ENCODE measurements at places on chromosomes 3 and 15.
A peak's percentile ranks its signal among the peaks of the same experiment; 100 is the strongest.

DNA sequence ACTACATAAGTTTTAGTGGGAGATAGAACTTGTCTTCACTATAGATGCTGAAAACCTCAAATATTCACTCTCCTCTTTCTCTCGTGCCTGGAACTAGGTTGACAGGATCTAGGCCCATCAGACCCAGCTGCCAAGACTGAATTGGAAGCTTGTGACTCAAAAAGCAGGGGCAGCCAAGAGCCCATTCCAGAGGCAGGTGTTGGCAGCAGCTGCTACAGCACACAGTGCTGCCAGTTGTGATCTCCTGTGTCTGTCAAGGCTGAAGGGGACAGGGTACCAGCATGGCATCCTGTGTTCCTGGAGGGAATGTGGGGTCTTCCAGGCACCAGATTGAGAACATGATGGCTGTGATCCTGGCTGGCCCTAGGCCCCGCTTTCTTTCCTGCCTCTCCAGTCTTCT, 92.5 kb upstream of the MB21D2 start:
- no peak for DNase-seq

- DNase-seq = no peak
Measured at GRCh38 chr15:68792901-68793766, 27.6 kb downstream of the ANP32A start.

GRCh38 chr3:161401389-161401788, 30.1 kb upstream of the SPTSSB start:
- DNase-seq = no peak

DNA sequence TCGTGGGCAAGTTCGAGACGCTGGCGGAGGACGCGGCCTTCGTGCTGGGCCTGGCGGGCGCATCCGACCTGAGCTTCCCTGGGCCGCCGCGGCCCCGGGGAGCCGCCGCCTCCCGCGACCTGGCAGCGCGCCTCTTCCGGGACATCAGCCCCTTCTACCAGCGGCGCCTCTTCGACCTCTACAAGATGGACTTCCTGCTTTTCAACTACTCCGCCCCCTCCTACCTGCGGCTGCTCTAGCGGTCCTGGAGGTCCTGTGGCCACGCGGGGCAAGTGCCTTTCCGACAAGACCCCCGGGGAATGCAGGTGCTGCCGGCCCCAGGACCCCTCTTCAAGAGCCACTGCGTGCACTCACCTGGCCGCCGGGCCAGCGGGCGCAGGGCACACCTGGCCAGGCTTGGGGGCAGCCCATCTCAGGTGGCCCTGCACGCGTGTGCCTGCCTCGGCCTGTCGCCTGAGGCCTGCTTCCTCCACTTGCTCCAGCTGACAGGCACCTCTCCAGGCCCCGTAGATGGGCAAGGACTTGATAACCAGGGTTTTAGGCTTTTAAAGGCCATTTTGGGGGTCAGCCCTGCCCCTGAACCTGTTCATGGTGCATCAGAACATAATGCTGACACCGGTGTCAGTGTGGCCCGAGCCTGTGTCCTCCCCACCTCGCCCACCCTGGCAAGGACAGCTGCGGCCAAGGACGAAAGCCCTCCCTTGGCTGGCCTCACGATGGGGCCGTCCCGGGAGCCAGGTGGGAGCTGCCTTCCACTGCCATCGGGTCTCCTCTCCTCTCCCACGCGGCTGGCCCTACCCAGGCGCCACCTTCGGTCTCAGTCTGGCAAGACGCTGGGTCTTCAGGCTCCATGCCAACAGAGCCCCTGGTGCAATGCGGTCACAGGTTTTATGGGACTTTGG, 16.1 kb downstream of the C3orf22 start:
- peak; percentile 5 for DNase-seq

DNA sequence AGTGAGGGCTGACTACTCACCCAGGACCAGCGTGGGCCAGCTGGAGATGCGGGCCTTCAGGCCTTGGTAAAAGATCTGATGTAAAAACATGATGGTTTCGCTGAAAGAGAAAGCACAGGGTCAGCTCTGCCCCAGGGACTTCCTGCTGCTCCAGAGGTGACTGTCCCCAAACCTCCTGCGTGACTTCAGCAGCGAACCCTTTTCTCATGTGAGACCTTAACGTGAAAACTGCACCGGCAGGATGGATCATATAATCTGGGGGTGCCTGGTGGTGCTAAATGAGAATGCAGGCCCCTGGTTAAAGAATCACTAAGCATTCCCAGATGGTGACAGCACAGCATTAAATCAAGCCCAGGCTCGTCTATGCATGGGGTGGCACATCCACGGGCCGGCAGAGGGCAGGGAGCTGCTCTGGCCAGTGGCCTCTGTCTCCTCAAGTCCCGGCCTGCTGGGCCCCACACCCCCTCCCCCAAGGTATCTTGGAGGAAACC, 55.4 kb downstream of the RASGRF1 start:
- DNase-seq = peak; percentile 83

DNA sequence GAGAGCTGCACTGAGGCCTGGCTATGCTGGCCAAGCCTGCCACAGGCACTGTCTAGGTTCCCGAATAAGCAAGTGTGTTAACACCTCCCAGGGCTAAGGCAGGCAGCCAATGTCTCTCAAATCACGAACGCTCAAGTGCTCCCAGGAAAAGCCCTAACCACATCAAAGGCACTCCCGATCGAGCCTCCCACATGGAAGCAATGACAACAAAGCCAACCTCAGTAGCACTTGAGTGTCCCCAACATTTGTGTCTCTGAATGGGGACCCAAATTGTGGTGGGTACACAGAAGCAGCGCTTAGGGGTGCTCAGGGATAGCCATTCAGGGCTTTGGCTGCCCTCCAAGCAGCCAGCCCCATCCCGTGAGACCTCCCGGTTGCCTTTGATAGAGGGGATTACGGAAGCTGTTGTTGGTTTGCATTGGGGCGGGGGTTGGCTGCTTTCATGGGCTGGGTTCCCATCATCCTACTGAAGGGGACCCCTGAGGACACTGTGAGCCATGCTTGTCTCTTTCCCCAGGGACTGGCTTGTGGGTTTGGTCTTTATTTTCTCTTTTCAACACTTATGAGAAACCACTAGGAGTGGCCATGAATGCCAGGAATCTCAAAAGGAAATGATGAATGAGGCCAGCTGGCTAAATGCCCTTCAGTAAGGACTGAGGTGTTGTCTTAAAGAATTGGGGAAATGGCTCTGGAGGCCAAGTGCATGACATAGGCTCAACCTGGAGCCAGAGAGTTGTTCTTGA, 234.1 kb upstream of the FEZF2 start:
- DNase-seq = no peak

- DNase-seq = no peak
Measured at GRCh38 chr3:193928354-193929209, 207.4 kb upstream of the HES1 start.

DNA sequence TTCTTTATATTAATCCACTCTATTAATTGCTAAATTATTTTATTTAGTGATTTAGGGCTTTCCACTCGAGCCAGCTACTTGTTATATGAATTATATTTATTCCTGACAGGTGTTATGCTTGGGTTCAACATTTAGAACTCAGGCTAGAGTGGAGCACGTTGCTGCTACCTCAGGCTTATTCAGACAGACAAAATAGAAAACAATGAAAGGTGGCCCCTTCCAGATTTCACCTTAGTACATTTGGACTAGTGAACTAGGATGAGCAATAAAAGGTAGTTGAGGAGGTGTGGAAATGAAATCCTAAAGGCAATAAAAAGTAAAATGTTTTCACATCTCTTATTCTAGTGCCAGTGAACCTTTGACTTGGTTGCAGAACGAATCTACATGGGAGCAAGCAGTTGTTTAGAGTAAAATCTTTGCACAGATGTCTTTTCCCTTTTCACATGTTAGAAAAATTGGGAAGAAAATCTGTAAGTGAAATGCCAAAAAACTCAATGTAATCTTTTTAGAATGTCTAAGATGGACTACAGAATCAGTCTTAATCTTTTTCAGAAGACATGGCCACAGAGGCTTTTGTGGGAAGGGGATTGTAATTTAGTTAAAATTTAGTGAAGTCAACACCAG, 63.8 kb downstream of the AKAP13 start:
- no peak for DNase-seq

Measured in WERI-Rb-1 (cell line).